ENCODE measurements at places on chromosomes 2 and 18.

DNA sequence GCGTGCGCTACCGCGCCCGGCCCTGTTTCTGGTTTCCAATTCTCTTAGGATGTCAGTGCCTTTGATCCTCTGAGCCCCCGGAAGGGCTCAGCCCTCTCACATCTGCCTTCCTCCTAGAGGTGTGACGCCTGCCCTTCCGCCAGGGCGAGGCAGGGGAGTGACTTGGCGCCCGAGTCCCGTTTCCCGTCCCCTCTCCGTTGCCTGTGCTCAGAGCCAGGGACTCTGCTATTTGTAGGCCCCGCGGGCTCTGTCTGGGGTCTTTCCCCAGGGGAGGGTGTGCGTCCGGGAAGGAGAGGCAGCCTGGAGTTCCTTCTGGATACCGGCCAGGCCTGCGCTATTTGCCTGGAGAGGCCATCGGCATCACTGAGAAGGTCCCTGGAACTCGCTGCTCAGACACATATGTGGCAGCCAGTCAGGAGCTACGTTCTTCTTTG, 103.7 kb upstream of the TAF1B start:
- DNase-seq, result peak; percentile 33

GRCh38 chr18:5771343-5771742, 124.0 kb downstream of the TMEM200C start:
- DNase-seq, result no peak

- DNase-seq, result no peak
Observed at GRCh38 chr2:142965443-142965842, 88.0 kb downstream of the KYNU start.

DNA sequence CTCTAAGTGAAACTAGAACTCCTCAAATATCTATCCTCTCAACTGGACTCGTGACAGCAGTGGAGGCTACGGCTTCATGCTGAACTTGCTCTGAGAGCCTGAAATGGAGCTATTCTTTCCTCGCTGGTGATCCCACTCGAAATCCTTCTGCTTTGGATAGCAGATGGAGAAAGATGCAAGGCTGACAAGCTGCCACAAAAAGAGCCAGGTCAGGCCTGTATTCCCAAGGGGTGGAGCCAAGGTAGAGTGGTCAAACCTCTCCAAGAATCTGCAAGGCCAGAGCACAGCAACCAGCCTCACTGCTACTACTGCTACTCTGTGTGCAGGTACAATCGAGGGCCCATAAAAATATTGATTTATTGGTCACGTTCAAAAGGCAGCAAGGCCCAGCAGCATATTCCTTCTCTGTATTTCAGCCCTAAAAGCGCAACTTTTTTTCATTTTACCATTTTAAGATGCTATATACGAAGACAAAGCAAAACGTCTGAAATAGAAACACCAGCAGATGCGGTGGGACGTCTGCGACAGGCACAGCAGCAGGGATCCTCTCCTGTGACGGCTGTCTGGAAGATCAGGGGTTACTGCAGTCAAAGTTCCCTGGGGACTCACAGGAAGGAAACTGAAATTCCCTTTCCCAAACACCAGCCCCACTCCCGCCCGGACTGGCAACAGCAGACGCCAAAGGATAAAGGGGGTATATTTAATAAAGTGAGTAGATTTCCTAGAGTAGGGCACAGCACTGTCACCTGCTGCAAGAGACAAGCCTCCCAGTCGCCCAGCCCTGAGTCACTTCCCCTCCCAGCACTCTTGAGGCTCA, 2.4 kb downstream of the SPRED2 start:
- DNase-seq, result no peak

GRCh38 chr2:196268538-196269338, 97.4 kb upstream of the STK17B start:
- DNase-seq, result no peak

DNA sequence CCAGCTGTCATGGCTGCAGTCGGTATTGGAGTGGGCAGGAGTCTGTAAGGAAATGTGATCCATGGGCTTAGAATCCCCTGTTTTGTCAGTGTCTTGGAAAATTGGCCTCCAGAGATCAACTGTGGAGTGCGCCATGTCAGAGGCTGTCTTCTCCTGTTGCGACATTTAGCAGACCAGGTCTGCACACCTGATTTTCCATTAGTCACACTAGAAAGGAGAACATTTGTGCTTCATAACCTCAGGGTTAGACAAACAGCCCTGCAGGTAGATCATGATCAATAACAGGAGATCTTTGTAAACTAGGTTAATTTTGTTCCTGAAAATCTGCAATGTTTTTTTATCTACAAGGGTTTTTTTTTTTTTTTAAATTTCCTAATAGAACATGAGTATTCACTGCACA, 28.0 kb downstream of the LDLRAD4 start:
- DNase-seq, result no peak

DNA sequence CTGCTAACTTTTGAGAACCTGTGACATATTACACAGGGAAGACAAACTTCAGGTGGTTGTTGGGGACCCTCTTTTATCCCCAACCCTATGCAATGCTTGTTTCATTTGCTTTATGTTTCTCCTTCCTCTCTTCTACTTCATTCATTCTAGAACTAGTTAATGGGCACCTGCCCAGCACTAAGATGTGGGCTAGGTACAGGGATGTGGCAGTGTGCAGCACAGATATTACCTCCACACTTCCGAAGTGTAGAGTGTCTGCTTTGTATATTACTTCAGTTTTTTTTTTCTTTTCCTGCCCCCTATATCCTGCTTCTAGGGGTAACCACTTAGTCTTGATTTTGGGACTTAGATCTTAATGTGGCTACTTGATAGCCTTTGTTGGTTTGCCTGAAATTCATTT, 35.1 kb downstream of the CD28 start:
- DNase-seq, result no peak

- DNase-seq, result no peak
Observed at GRCh38 chr2:105553538-105554196, 154.8 kb upstream of the FHL2 start.

DNA sequence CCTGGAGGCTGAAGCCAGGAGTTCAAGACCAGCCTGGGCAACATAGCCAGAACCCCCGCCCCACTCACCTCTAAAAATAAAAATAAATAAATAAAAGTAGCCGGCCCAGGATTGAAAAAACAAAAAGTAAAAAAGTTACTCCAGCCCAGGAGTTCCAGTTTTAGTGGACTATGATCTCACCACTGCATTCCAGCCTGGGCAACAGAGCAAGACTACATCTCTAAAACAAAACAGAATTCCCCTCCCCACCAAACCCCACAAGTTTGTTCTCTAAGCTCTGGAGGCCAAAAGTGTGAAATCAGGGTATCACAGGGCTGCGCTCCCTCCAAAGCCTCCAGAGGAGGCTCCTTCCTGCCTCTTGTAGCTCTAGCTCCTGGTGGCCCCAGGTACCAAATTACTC, 1.7 kb downstream of the D2HGDH start:
- DNase-seq, result no peak
